Stomach (tissue), 19 donors: ENCODE measurements at places on chromosomes 6 and 20. TPM values are rescaled to one million over a fixed set of nuclear protein-coding genes. Genes with fewer than 3 reads are reported as not detected.
A peak's percentile ranks its signal among the peaks of the same experiment; 100 is the strongest.

DNA sequence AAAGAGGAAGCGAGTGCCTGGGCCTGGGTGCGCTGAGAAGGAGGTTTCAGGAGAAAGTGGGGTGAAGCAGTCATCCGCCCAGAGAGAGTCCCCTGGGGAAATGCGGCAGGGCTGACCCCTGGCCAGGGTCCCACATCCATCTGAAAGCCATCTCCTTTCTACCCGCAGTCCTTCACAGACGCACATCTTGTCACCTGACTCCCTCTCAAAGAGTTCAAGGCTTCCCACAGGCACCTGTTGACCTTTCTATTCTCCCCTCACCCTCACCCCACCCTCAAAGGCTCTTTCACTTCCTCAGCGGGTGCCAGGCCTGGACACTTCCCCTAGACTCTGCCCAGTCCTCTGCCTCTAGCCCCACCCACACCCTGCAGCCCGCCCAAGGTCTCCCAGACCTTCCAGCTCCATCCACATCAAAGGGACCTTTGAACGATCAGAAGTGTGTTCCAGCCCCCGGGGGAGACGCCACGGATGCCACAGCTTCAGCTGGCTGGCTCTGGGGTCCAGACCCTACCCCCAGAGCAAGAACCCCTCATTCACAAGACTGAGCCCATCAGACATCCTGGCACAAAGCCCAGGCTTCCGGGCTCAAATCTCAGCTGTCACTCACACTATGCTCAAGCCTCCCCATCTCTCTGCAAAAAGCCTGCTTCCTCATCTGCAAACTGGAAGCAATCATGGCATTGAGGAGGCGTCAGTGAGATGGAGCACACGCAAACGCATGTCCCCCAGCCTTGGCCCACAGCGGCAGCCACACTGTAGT lies 2.1 kb downstream of the CTSZ start:
- peak; percentile 68 for DNase-seq

GRCh38 chr6:41724586-41725501 lies 10.6 kb downstream of the TFEB start:
- no peak for DNase-seq

The RUNX2 gene
- 0.80 TPM for polyA plus RNA-seq

DNA sequence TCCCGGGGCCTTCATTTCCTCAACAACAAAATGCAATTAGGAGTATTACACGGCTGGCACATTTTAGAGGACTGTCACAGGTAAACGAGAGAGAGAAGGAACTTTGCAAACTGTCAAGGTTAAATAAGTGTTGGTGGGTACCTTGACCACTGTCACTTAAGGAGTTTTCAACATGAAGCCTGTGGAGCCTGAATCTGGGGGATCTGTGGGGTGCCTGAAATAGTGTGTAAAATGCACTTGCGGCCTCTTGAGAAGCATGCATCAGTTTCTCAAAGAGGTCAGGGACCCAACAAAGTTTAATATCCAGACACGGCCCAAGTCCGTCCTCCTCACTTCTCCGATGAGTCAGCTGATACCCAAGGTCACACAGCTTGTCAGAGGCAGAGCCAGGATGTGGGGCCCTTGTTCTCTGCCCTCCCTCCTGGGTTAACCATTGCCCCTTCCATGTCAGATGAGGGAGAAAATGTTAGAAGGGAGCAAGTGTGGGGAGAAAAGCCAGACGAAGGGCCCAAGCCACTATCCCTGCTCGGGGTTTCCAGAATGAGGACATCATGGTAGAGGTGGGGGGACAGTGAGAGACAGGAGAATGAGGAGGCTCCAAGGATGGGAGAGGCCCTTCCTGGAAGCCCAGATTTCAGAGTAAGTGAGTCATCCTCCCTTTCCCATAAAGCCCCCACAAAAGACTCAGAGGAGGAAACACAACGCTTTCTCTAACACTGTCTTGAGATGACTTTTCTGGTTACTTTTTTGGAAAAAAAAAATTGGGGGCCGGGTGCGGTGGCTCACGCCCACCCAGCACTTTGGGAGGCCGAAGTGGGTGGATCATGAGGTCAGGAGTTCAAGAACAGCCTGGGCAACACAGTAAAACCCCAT lies 42.2 kb downstream of the C6orf132 start:
- DNase-seq = peak; percentile 46

The DACT2 gene
- polyA plus RNA-seq = 2.9 TPM

GRCh38 chr20:24131281-24131680 lies 142.7 kb upstream of the GGTLC1 start:
- no peak for DNase-seq

The SYTL3 gene
- 3.4 TPM for polyA plus RNA-seq

- no peak for DNase-seq
Measured at GRCh38 chr20:6055981-6056569, 2.2 kb upstream of the LRRN4 start.

The CLVS2 gene
- not detected for polyA plus RNA-seq

DNA sequence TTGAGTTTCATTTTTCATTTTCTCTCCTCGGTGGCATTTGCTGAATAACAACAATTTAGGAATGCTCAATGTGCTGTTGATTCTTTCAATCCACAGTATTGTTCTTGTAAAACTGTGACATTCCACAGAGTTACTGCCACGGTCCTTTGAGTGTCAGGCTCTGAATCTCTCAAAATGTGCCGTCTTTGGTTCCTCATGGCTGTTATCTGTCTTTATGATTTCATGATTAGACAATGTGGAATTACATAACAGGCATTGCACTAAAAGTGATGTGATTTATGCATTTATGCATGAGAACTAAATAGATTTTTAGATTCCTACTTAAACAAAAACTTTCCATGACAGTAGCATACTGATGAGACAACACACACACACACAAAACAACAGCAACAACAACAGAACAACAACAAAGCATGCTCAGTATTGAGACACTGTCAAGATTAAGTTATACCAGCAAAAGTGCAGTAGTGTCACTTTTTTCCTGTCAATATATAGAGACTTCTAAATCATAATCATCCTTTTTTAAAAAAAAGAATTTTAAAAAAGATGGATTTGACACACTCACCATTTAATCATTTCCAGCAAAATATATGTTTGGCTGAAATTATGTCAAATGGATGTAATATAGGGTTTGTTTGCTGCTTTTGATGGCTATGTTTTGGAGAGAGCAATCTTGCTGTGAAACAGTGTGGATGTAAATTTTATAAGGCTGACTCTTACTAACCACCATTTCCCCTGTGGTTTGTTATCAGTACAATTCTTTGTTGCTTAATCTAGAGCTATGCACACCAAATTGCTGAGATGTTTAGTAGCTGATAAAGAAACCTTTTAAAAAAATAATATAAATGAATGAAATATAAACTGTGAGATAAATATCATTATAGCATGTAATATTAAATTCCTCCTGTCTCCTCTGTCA lies 88.1 kb downstream of the SNAP25 start:
- DNase-seq = no peak

The TCP11 gene
- not detected for polyA plus RNA-seq

GRCh38 chr6:157033428-157034140 lies 256.4 kb downstream of the ARID1B start:
- peak; percentile 39 for DNase-seq

DNA sequence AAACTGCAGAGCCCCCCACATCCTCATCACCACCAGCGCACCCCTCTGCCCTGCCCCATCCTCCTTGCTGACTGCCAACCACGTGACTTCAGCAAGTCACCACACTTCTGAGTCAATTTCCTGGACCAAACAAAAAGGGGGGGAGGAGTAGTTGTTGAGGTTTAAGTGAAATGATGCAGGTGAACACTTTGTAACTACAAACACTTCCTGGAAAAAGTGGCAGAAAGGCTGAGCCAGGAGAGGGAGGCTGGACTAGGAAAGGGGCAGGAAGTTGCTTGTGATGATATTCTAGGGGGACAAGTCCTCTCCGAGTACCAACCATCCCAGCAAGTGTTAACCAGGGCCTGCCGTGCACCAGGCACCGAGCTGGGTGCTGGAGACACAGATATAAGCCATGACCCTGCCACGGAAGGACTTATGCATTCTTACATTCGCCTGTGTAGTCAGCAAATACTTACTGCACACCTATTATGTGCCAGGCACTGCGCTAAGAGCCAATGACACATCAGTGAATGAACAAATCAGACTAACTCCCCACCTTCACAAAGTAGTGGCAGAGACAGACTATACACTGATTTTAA lies 67.3 kb downstream of the PREX1 start:
- DNase-seq = peak; percentile 34

DNA sequence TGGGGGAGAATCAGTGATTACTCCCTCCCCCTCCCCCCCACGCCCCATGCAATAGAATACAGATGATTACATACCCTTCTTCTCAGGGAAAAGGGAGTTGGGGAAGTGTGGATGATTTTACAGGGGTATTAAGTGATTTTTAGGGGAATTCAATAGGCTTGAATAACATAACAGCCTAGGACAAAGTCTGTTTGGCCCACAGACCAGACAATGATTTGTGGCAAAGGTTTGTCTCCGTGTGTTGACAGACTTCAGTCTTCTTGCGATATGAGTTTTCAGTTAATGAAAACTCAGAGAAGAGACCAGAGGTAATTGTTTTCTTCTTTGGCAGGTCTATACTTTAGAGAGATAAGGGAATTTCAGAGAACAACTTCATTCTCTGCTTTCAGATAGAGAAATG lies 95.3 kb downstream of the OR2B2 start:
- DNase-seq = no peak

DNA sequence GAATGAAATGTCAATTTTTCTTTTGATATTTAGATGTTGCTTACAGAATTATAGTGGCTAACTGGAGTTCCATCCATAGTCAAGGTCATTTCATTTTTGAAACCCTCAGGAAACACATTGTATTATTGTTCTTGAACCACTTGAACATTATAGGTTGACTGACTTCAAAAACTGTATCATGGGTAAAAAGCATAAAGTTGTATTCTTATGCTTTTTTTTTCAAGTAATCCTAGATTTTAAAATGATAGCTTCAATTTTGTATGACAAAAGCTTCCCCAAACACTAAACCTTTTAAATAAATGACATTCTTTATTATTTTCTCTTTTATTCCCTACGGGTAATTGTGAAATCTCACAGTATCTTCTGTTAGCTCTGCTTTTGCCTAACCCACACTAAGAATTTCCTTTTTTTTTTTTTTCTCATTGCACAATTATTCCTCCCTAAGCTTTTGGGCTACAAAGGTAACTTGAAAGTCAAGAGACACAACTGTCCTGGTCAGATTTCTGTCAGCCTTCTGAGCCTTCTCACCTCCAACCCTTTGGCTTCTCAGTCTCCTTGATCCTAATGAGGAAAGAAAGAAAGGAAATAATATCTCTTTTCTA lies 36.9 kb upstream of the LAMA4 start:
- DNase-seq = no peak

The BRPF3 gene
- 17.6 TPM for polyA plus RNA-seq

- no peak for DNase-seq
Measured at GRCh38 chr6:13228264-13229204, 99.8 kb downstream of the TBC1D7 start.

DNA sequence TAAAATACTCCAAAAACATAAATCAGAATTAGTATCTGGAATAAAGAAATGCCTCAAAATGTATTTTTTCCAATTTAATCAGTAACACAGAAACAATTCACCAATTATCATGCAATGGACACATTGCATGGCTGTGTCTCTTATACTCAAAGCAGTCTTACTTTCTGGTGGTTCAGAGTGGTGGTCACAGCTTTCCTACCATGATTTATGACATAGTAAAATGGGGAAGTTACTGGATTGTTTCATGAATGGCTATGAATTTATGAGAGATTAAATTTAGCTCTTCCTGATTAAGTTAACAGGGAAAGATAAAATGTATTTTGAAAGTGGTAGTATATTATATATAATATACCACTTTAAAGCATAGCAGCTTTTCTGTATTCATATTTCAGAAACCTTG lies 331.5 kb upstream of the MAP3K7 start:
- DNase-seq = no peak

DNA sequence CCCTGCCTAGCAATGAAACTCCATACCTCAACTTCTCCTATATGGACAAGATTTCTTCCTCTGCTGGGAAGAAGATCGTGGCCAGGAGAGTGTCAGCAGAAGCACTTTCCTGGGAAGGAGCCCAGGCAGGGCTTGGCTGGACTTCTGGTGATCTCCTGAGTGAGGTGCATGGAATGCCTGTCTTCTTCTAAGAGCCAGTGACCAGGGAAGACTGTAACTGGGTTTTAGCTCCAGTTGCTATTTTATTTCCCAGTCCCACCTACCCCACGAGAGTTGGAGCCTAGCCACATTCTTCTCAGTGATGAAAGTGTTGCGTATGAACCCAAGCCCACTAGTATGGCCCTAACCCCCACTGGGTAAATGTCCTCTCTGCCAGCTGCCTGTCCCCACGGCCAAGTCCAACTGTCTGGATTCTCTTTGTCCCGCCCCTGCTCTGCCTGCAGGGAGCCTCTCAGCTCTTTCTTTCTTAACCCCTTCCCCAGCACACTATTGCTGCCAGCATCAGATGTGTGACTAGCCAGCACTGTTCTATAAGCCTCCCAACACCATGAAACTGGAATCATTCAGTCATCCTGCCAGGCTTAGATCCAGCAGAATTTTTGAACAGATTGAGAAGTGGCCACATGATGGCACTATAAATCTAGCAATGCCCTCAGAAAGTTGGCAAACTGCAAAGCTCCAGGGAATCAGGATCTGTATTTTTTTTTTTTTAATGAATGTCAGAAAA lies 69.8 kb upstream of the FAM184A start:
- no peak for DNase-seq

The PDYN gene
- polyA plus RNA-seq = not detected

The ADIG gene
- polyA plus RNA-seq = not detected

DNA sequence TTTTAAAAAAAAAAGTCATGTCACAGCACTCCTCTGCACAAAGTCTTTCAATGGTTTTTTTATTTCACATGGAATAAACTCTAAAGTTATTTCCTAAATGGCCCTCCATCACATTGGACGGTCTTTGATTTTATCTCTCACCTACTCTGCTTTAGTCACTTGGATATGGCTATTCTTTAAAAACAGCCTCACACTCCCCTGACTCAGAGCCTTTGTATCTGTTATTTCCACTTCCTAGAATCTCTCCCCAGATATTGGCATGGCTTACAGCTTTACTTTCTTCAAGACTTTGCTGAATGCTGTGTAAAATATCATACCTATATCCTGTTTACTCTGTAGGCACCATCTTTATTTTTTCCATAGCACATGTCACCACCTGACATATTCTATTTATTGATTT lies 194.7 kb upstream of the MCHR2 start:
- DNase-seq = no peak

DNA sequence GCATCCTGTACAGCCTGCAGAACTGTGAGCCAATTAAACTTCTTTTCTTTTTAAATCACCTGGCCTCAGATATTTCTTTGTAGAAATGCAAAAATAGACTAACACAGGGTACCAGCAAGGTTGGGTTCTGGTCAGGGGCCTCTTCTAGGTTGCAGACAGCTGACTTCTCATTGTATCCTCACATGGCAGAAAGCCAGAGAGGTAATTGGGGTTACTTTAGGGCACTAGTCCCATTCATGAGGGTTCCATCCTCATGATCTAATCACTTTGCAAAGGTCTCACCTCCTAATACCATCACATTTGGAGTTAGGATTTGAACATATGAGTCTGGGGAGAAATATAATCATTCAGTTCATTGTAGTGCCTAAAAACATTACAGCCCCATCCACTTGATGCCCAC lies 101.5 kb downstream of the LCA5 start:
- no peak for DNase-seq

The NKX2-4 gene
- not detected for polyA plus RNA-seq
